ENCODE measurements at places on chromosomes 3 and 15. TPM values are rescaled to one million over a fixed set of nuclear protein-coding genes. Genes with fewer than 3 reads are reported as not detected.

The GOLGA6L24 gene
- total RNA-seq, result not detected

The SNX22 gene
- 1.2 TPM for total RNA-seq

The SLC2A2 gene
- 4.0 TPM for total RNA-seq

The CLRN1 gene
- not detected for total RNA-seq

The CCRL2 gene
- total RNA-seq, result 1.0 TPM

The C15orf62 gene
- 0.91 TPM for total RNA-seq

The BRPF1 gene
- 24.7 TPM for total RNA-seq

- H3K36me3 ChIP-seq, result no peaks in the 10 kb centered on the region
- DNase-seq, result no peak
- no peaks in the 10 kb centered on the region for H3K27me3 ChIP-seq
- no peak overlapping the region for H3K27ac ChIP-seq
These were observed 405.1 kb downstream of the ROBO1 start for GRCh38 chr3:79362571-79363270.

DNA sequence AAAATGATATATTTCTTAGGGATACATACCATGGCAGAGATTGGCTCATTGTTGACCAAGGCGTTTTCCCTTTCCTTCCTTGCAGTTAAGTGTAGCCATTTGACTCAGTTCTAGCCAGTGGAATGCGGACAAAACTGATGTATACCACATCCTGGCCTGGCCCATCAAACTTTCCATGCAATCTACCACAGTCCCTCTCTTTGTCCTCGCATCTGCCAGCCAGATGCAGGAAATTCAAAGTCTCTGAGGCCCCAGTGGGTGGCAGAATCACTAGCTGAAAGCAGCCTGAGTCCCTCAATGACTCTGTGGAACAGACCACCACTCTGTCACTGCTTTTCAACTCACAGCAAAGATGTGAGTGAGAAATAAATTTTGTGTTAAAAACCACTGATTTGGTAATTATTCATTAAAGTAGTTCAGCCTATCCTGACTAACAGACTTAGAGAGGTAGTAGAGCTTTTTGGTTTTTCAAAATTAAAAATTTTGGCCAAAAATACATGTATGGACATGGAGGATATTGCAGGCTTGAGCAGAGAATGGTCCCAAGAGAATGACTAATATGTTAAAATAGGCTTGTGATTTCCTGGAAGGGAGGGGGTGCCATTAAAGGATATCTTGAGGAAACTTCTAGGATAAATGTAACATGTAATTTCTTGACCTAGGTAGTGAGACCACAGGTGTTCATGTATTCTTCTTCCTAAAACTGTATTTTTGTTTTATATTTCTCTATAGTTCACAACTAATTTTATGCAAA lies 10.9 kb downstream of the LRRFIP2 start:
- no peak overlapping the region for H3K4me3 ChIP-seq
- H3K27me3 ChIP-seq, result no peaks in the 10 kb centered on the region
- no peaks in the 10 kb centered on the region for H3K36me3 ChIP-seq
- no peak overlapping the region for H3K27ac ChIP-seq
- no peak for DNase-seq

GRCh38 chr3:124919756-124920155 lies 14.8 kb downstream of the MUC13 start:
- peak; percentile 32 for DNase-seq
- H3K27me3 ChIP-seq, result no peaks in the 10 kb centered on the region
- no peak overlapping the region for H3K27ac ChIP-seq

DNA sequence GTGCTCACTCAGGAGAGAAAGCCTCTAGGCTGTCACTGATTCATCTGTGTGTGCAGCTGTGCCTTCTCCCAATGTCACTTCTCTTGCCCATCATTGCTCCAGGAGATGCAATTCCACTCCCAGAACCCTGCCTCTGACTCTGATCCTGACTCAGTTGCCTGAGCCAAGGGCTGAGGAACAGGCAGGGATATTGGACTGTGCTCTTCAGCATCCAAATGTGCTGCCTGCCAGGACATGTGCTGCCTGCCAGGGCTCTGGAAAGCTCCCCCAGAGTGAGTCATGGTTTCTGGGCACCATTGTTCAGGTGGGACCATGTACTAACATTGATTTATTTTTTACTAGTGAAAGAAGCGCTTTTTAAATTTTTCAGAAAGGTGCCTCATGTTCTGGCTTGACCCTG lies 71.0 kb downstream of the TRIM42 start:
- H3K27me3 ChIP-seq, result no peaks in the 10 kb centered on the region
- H3K27ac ChIP-seq, result no peak overlapping the region
- DNase-seq, result no peak

DNA sequence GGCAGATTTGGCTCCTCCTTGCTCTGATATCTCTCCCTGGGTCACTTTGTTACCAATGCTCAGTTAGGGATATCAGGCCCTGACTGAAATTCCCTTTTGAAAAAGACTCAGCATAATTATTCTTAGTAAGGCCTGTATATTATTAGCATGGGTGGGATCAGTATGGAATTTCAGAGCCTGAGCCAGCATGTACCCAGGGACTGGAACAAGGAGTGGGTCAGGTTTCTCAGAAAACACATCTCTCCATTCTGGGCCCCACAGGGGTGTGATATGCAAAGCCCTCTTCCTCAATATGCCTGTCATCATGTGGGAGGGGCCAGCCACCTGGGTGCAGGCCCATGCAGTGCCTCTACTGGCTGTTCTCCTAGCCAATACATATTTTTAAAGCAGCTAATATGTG lies 423.2 kb downstream of the EPHB1 start:
- no peaks in the 10 kb centered on the region for H3K27me3 ChIP-seq
- H3K4me1 ChIP-seq, result no peaks in the 10 kb centered on the region
- no peak for DNase-seq
- no peak overlapping the region for H3K4me3 ChIP-seq
- H3K36me3 ChIP-seq, result no peaks in the 10 kb centered on the region

- no peaks in the 10 kb centered on the region for H3K27me3 ChIP-seq
- H3K4me1 ChIP-seq, result peaks cover 6% of the 10 kb centered on the region
- H3K27ac ChIP-seq, result peak overlapping the region; percentile 23
These were observed 107.1 kb upstream of the C15orf61 start for GRCh38 chr15:67413770-67414390.

DNA sequence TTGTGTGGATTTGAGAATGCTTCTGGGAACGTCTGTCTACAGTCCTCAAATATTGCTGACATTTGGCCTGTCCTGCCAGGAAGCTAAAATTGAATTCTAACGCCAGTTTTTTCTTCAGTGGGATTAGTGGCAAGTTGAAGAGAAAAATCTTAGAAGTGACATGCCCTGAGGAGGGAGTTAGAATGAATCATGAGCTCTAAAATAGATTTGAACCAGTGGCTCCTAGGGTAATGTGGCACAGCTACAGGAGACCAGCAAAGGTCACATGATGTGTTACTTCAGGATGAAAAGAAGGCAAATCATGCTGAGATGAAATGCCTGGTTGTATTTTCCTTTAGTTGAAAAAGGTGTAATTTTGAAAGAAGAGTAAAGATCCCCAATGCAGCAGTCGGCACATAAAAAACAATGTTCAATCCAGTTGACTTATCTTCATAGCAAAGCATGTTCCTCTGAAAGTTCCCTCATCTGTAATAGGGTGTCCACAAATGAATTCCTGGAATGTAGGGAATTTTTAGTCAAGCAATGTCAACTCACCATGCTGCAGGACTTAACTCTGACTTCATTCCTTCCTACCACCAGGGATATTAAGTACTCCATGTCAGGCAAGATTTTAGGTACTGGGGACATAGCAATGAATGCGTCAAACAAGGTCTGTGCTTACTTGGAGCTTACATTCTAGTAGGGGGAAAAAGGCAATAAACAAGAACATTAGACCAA lies 171.6 kb downstream of the CADPS start:
- no peak overlapping the region for H3K27ac ChIP-seq
- no peaks in the 10 kb centered on the region for H3K4me1 ChIP-seq
- no peak for DNase-seq
- no peak overlapping the region for H3K4me3 ChIP-seq

DNA sequence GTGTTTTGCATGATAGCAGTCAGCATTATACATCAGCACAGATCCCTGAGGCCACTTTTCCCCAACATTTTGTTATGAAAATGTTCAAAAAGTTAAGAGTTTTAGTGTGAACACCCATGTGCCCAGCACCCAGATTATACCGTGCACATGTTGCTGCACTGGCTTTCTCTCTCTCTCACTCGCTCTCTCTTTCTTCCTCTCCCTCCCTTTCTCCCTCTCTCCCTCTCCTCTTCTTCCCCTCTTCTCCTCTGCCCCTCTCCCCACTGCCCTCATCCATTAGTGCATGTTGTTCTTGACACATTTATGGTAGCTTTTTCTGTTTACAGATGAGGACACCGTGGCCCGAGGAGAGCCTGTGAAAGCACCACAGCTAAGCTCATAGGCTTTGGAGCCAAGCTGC lies 7.3 kb downstream of the FGD5 start:
- H3K27me3 ChIP-seq, result no peaks in the 10 kb centered on the region
- DNase-seq, result no peak
- H3K36me3 ChIP-seq, result no peaks in the 10 kb centered on the region
- no peak overlapping the region for H3K27ac ChIP-seq
- no peak overlapping the region for H3K4me3 ChIP-seq

- no peak overlapping the region for H3K4me3 ChIP-seq
- no peak overlapping the region for H3K27ac ChIP-seq
- no peak for DNase-seq
- H3K36me3 ChIP-seq, result no peaks in the 10 kb centered on the region
These were observed 49.8 kb downstream of the DCLK3 start for GRCh38 chr3:36714343-36715086.

GRCh38 chr3:144831955-144832716 lies 860.5 kb downstream of the DIPK2A start:
- H3K27ac ChIP-seq, result no peak overlapping the region
- DNase-seq, result no peak
- H3K27me3 ChIP-seq, result no peaks in the 10 kb centered on the region
- H3K4me3 ChIP-seq, result no peak overlapping the region
- no peaks in the 10 kb centered on the region for H3K4me1 ChIP-seq

- peak overlapping the region; percentile 22 for H3K4me3 ChIP-seq
- H3K36me3 ChIP-seq, result no peaks in the 10 kb centered on the region
- H3K27me3 ChIP-seq, result no peaks in the 10 kb centered on the region
- peaks cover 47% of the 10 kb centered on the region for H3K4me1 ChIP-seq
These were observed 78.1 kb upstream of the LMOD3 start for GRCh38 chr3:69200384-69201068.

- peaks cover 5% of the 10 kb centered on the region for H3K4me1 ChIP-seq
- H3K36me3 ChIP-seq, result no peaks in the 10 kb centered on the region
- DNase-seq, result peak; percentile 87
- H3K4me3 ChIP-seq, result peak within 1 kb of the TSS; percentile 76
These were observed at the start of gene ZNF197 for GRCh38 chr3:44624749-44625480. TSS of gene ZNF197 (plus strand) at chr3:44625036. CDS start at chr3:44629155, 4,119 bp downstream.

DNA sequence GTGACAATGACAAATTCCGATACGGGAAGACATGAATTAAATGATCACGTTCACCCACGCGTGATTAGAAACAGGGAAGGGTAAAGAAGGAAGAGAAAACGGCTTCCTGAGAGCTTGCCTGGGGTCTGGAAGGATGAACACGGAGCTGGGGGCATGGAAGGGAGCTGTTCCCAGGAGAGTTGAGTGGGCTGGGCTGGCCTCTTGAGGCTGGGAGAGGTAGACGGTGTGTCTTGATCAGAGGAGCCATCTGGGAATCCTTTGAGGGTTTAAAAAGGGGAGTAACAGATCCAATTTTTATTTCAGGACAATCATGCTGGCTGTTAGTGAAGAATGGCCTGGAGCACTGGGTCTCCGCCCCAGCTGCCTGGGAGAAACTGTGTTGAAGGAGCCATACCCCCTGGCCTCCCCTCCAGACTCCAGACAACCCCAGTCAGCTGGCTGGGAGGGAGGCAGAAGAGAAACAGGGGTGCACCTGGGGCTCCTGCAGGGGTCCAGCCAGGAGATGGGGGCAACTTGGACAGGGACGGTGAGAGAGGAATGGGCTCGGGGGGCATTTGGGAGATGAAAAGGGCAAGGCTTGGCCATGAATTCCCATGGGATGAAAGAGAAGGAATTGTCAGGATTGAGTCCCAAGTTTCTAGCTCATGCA lies 53.6 kb upstream of the CGNL1 start:
- H3K4me3 ChIP-seq, result no peak overlapping the region
- no peak overlapping the region for H3K27ac ChIP-seq
- no peaks in the 10 kb centered on the region for H3K27me3 ChIP-seq
- DNase-seq, result no peak

GRCh38 chr3:94373456-94373855 lies 310.6 kb downstream of the NSUN3 start:
- H3K36me3 ChIP-seq, result no peaks in the 10 kb centered on the region
- no peak for DNase-seq
- H3K27ac ChIP-seq, result no peak overlapping the region
- H3K27me3 ChIP-seq, result no peaks in the 10 kb centered on the region

GRCh38 chr3:18030371-18030870 lies 288.0 kb upstream of the TBC1D5 start:
- no peak for DNase-seq
- no peak overlapping the region for H3K4me3 ChIP-seq
- no peaks in the 10 kb centered on the region for H3K36me3 ChIP-seq

GRCh38 chr3:37825744-37826400 lies 35.8 kb upstream of the CTDSPL start:
- H3K36me3 ChIP-seq, result no peaks in the 10 kb centered on the region
- no peak overlapping the region for H3K27ac ChIP-seq
- no peak for DNase-seq
- no peaks in the 10 kb centered on the region for H3K4me1 ChIP-seq
- H3K27me3 ChIP-seq, result no peaks in the 10 kb centered on the region

- no peak for DNase-seq
- no peak overlapping the region for H3K4me3 ChIP-seq
- no peaks in the 10 kb centered on the region for H3K36me3 ChIP-seq
- no peaks in the 10 kb centered on the region for H3K27me3 ChIP-seq
- H3K27ac ChIP-seq, result no peak overlapping the region
- H3K4me1 ChIP-seq, result no peaks in the 10 kb centered on the region
These were observed 207.9 kb upstream of the GADL1 start for GRCh38 chr3:31102196-31102879.

GRCh38 chr3:49406571-49407565 lies 4.9 kb downstream of the RHOA start:
- no peak for DNase-seq
- no peaks in the 10 kb centered on the region for H3K27me3 ChIP-seq
- H3K4me3 ChIP-seq, result no peak overlapping the region
- no peaks in the 10 kb centered on the region for H3K36me3 ChIP-seq

DNA sequence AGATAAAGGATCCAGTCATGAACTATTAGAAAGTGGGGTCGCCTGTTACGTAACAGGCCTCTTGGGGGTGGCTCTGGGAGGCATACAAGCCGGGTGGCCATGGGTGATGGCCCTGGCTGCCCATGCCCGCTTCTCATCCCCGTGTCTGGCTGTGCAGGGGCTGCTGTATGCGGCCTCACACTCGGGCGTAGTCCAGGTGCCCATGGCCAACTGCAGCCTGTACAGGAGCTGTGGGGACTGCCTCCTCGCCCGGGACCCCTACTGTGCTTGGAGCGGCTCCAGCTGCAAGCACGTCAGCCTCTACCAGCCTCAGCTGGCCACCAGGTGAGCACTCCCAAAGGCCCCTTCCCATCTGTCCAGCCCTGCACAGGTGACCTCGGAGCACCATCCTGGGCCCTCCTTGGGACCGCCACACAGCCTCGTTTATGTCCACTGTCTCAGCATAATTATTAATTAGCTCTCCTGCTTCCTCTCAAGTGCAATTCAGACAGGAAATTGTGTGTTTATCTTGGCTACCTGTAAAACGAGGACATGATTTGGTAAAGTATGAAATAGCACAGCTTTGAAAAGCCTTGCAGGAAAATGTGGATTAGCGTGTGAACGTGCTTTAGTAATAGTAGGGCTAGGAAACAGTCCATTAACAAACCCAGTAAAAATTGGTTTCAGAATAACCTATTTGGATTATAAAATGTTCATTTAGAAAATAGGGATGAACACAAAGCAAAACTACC lies 8.1 kb downstream of the CIB1 start:
- no peak for DNase-seq
- no peak overlapping the region for H3K4me3 ChIP-seq
- no peaks in the 10 kb centered on the region for H3K4me1 ChIP-seq
- H3K36me3 ChIP-seq, result no peaks in the 10 kb centered on the region
- H3K27ac ChIP-seq, result no peak overlapping the region
- no peaks in the 10 kb centered on the region for H3K27me3 ChIP-seq
